ENCODE measurements at places on chromosomes 7 and 10. TPM values are rescaled to one million over a fixed set of nuclear protein-coding genes. Genes with fewer than 3 reads are reported as not detected.

The CAPZA2 gene
- total RNA-seq = 286 TPM

The POLR2J2 gene
- total RNA-seq = 7.8 TPM

The ABCA13 gene
- total RNA-seq = 2.0 TPM

The GPR26 gene
- total RNA-seq = not detected

The KMT2C gene
- 105 TPM for total RNA-seq

The OR2F2 gene
- not detected for total RNA-seq

The NFE2L3 gene
- total RNA-seq = 2.4 TPM

The ZNF488 gene
- 0.63 TPM for total RNA-seq

The CALCR gene
- total RNA-seq = 0.26 TPM

The PANK1 gene
- total RNA-seq = 11.6 TPM

The NUTM2E gene
- not detected for total RNA-seq

The GNAT3 gene
- not detected for total RNA-seq

The HOXA10 gene
- total RNA-seq = 23.2 TPM

The CBLL1 gene
- 24.0 TPM for total RNA-seq

The SLK gene
- 120 TPM for total RNA-seq

The C10orf143 gene
- 1.6 TPM for total RNA-seq

The SPDYE6 gene
- not detected for total RNA-seq

The FOXP2 gene
- 85.2 TPM for total RNA-seq

The PKD1L1 gene
- 1.3 TPM for total RNA-seq

The ADAMTS14 gene
- 13.7 TPM for total RNA-seq

The CABCOCO1 gene
- 2.0 TPM for total RNA-seq

The NXPH1 gene
- total RNA-seq = 2.0 TPM

The KCNIP2 gene
- total RNA-seq = 2.4 TPM

The SPACDR gene
- total RNA-seq = not detected

The TSPAN15 gene
- total RNA-seq = 38.0 TPM

The SVIL gene
- 176 TPM for total RNA-seq

The ASB13 gene
- total RNA-seq = 8.7 TPM

The JCAD gene
- 52.0 TPM for total RNA-seq

The TRIM73 gene
- 3.8 TPM for total RNA-seq

The SFTPA1 gene
- total RNA-seq = not detected

The VAX1 gene
- total RNA-seq = not detected

The AOAH gene
- total RNA-seq = 7.1 TPM

The GIMAP4 gene
- total RNA-seq = 43.9 TPM

The CYP3A7 gene
- 0.21 TPM for total RNA-seq

The HOXA3 gene
- total RNA-seq = 9.0 TPM

The PON3 gene
- 3.7 TPM for total RNA-seq
